ENCODE measurements at places on chromosomes 7 and 10.

GRCh38 chr10:113753020-113753692 is 1.7 kb downstream of the PLEKHS1 start:
- no peak for DNase-seq

DNA sequence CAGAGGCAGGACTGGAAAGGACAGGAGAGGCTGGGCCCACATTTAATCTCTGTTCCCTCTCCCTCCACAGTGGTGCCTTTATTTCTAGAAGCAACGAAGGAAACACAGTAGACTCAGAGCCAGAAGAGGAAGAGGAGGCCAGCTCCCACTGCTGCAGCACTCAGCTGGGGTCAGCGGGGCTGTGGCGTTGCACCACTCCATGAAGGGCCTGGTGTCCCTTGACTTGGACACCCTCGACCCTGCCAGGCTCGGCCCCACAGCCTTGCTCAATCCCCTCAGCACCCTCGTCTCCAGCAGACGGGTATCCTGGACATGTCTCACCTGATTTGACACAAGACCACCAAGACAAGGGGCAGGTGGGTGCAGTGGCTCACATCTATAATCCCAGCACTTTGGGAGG is 38.8 kb downstream of the PRKAG2 start:
- DNase-seq, result no peak

DNA sequence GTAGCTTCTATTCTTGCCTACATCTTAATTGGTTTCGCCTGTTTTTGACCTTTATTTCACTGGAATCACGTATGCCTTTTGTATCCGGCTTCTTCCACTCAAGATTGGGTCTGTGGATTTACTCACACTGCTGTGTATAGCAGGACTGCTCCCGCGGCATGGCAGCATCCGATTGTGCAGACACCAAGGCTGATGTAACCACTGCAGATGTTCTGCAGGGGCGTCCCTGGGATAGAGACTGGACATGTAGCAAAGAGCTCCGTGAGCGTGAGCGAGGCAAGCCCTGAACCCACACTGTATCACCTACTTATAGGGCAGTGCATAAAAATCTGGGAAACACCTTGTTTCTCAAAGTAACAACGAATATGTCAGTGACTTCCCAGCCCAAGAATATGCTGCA is 11.4 kb upstream of the IDI2 start:
- no peak for DNase-seq

GRCh38 chr10:78041170-78042057 is 7.8 kb downstream of the RPS24 start:
- no peak for DNase-seq

- DNase-seq, result no peak
Observed at GRCh38 chr10:50324046-50324445, 72.7 kb upstream of the ASAH2 start.

GRCh38 chr7:10657201-10657600 is 316.5 kb upstream of the PHF14 start:
- no peak for DNase-seq

GRCh38 chr10:97515271-97515978 is 16.7 kb downstream of the UBTD1 start:
- DNase-seq, result no peak

DNA sequence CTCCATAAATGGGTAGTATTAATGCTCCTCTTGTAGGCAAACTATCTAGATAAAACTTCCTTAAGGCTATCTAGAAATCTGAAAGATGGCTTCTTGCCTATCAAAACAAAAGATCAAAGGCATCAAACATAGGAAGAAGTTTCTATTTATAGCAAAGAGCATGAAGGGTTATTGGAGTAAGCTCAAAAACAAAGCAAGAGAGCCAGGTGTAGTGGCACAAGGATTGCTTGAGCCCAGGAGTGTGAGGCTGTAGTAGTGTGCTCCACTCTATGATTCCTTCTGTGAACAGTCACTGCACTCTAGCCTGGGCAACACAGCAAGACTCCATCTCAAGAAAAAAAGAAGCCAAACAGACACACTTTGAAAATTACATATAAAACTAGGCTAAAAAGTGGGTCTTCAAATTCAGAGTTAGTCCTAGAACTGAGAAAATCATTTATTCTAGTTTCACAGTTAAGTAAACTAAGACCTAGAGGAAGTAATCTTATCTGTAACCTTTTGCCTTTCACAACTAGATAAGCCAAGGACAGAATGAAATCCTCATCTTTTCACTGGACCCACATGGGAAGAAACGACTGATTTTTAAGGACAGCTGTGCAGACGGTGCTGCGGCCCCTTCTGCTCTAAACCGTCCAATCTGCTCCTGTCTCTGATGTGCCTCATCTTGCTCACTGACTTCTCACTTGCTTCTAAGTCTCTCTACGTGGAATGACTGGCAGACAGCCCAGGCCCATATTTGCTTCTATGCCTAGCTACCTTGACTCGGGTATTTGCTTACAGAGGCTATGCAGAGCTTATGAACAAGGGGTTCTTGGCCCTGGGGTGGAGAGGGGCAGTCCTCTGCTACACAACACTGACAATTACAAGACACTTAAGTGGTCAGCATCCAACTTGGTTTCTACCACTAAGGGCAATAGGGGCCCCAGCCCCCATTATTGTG is 50.0 kb downstream of the ESYT2 start:
- DNase-seq, result no peak

- no peak for DNase-seq
Observed at GRCh38 chr7:50261593-50261992, 42.9 kb upstream of the IKZF1 start.

DNA sequence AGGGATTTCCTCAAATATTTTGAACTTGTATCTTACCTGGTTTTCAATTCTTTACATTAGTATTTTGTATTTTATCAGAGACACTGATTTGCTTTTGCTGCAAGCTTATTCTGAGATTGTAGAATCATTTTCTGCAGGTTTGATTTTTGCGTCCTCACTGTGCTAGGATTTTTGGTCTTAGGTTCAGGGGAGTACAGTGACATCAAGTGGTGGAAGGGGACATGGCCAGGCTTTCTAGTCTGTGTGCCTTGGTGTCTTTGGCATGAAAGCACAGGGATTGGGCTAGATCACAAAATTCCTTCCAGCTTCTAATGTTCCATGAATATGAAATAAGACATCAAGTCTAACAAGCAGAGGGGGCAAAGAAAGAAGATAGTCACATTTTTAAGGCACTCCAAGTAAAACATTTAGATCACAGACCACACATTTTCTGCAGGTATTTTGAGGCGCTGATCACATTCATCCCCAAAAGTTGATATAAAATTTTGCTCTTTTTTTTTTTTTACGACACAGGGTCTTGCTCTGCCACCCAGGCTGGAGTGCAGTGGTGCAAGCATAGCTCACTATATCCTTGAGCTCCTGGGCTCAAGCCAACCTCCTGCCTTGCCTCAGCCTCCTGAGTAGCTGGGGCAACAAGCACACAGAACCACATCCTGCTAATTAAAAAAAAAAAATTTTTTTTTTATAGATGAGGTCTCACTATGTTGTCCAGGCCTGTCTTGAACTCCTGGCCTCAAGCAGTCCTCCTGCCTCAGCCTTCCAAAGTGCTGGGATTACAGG is 124.4 kb downstream of the PON1 start:
- DNase-seq, result no peak

DNA sequence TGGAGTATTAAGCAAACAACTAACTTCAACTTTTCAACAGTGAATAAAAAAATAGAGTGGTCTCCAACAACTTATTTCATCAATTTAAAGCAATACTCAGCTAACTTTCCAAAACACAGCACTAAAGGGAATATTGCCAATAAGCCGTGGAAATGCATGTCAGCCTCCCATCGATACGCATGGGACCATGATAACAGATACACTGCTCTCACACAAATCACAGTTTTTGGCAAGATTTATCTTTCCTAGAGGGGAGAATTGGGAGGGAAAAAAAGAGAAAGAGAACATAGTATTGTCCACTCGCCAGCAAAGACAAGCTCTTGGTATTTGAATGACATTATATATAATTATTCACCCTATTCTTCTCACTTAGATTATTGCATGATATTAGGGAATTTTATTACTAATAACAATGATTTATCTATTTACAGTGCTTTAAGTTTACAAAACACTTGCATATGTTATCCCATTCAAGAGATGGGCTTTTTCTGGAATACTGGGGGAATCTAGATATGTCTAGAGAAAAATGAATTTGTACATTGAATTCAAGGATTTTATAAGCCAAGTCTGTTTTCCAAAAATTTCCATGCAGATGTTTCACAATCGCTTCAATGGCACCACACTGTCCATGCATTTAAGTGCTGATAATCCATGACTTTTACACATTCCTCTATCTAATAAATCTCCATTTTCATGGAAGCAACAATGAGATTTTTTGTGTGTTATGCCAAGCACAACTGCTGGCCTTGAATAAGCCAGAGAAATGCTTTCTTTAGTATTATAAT is 194.0 kb upstream of the MGMT start:
- DNase-seq, result no peak

GRCh38 chr10:1214882-1215540 is 158.8 kb downstream of the WDR37 start:
- no peak for DNase-seq

DNA sequence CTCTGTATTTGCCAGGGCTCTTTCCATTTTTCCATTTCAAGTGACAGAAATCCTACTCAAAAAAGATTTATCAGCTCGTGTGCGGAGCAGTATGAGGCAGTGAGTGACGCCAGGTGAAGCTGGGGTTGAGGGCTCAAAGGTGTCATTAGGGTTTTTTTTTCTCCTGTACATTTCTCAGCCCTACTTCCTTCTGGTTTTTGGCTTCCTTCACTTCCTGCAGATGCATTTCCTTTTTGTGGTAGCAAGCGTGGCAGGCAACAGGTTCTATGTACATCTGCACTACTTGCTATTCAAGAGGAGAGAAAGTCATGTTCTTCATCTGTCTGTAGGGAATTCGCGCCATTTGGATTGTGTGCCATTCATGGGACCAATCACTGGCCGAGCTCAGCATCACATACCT is 52.8 kb upstream of the AOAH start:
- DNase-seq, result no peak

DNA sequence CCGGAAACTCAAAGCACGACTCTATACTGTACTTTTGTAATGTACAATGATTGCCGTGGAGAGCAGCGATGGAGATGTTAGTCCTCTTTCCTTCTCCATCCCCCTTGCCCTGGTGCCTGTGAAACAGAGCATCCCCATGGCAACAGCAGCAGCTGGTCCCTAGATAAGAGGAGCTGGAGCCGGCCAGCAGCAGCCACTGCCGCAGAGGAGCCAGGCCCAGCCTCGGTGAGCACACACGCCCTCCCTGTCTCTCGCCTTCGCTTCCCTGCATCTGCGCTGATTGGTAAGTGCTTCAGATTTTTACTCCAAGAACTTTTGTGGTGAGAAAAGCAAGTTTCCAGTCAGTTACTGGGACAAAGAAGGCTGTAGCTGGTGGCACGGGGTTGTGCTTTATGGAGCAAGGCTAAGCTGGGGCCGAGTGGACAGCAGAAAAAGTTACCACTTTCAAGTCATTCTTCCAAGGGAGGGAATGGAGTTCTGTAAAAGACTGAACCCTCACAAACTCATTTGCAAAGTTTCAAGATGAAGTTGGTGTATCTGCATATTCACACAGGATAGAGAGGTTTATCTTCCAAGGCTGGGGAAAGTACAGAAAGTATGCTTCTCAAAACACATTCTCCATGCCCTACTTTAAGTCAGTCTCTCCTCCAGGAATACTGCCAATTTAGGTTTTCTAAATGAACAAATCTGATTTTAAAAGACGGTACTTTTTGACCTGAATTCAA is at the start of gene PPP1R17:
Gene PPP1R17 (plus strand): TSS at position 192 of the 725 bp plus-strand sequence. CDS start 5,227 bp downstream, outside the sequence.
- no peak for DNase-seq

DNA sequence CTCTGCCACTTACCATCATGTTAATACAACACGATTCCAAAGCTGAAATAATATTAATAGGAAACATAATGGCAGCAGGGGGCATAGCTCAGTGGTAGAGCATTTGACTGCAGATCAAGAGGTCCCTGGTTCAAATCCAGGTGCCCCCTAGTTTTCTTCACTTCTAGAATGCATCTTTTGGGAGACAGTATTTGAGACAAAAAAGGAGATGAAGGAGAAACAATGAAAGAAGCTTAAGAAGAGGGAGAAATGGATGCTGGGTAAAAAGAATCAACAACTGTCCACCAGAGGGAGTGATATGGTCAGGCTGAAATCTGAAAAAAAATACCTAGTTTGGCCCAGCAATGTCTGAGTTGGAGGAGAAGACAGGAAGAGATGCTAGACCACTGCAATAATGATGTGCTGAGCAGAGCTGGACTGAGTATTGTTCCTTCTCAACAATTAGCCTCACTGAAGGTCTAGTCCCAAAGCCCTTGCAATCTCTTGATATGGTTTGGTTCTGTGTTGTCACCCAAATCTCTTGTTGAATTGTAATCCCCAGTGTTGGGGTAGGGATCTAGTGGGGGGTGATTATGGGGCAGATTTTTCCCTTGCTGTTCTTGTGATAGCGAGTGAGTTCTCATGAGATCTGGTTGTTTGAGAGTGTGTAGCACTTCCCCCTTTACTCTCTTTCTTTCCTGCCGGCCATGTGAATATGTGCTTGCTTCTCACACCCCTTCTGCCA is 48.3 kb downstream of the ZNF783 start:
- no peak for DNase-seq

- DNase-seq, result no peak
Observed at GRCh38 chr10:31296754-31297153, 22.3 kb upstream of the ZEB1 start.

- peak; percentile 20 for DNase-seq
Observed at GRCh38 chr7:137626469-137627067, 220.2 kb downstream of the DGKI start.
